ENCODE measurements at places on chromosomes 6 and 20. TPM values are rescaled to one million over a fixed set of nuclear protein-coding genes. Genes with fewer than 3 reads are reported as not detected.
A peak's percentile ranks its signal among the peaks of the same experiment; 100 is the strongest.

DNA sequence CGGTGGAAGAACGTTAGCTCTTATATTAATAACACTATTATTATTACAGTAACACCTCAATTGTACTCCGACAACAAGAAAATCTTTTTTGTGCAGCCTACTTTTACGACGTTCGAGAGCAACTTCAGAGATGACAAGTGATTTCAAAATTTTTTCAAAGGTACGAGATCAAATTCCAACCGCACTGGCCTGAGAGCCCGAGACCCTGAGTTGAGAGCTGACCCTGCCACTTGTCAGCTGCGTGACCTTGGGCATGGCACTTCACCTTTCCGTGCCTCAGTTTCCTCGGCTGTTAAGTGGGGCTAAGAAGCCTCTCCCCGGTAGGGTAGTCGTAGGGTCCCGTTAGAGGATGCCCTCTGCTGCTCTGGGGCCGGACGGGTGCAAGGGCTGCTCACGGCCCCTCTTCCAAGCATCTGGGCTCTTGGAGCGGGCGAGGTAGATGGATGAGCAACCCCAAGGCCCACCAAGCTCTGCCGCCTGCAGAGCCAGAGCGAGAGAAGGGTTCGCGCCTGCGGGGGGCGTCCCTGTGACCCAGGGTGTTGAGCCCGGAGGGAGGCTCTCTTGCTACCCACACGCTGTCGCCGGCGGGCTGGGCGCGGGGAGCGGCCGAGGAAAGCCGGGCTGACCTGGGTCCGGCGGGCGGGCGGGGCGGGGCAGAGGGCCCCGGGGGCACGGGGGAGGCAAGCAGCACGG lies 510 bp downstream of the NDRG3 start:
- DNase-seq = no peak

GRCh38 chr6:119961450-119961849 lies 611.9 kb upstream of the MAN1A1 start:
- DNase-seq = no peak

DNA sequence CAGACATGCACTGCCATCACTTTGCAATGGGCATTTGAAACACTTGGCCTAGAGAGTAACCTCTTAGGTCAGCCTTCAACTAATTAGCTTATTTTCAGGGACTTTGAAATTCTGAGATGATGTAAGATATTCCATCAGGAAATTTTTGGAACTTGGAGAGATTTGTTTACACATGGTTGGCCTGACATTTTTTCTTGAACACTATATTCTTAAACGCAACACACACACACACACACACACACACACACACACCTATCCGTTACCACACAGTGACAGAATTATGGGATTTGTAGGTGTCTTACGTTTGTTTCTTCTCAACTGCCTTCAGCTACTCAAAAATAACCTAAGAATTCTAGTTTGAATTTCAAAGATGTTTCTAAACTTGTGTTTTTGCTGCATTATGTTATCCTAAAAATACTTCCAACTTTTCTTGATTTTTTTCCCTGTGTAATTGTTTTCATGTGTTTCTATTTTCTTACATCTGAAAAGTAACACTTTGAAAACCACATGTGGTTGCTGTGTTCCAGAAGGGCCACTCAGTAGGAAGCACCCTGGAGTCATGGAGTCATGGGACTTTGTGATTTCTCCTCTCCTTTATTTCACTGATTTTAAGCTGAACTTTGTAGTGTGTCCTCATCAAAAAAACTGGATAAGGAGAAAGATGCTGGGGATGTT lies 31.9 kb downstream of the MARCKS start:
- no peak for DNase-seq

DNA sequence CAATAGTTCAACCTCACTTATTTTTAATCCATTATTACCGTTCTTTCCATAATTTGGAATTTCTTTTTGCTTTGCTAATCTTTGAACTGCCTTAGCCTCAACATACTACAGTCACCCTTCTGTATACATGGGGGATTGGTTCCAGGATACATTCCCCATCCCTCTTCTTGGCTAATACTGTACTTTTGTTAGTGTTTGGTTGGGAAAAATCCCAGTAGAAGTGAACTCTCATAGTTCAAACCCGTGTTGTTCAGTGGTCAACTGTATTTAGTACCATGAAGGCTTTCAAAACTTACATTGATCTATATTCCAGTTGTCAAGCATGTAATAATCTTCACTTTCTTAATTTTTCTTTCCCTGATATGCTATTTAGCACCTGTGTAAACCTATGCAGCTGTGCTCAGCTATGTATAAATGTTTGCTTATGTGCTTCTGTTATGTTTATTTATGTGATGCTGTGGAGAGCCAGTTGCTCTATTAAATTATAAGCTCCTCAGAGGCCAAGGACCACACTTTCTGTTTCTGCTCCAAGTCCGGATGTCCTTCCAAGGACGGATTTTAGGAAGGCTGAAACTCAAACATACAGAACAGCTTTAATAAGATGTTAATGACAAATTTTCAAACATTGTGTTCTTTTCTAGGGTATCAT lies 33.3 kb upstream of the LAMA4 start:
- DNase-seq = no peak

GRCh38 chr6:163408352-163408991 lies 6.0 kb upstream of the QKI start:
- no peak for DNase-seq

Gene NFS1
- total RNA-seq = 40.3 TPM

DNA sequence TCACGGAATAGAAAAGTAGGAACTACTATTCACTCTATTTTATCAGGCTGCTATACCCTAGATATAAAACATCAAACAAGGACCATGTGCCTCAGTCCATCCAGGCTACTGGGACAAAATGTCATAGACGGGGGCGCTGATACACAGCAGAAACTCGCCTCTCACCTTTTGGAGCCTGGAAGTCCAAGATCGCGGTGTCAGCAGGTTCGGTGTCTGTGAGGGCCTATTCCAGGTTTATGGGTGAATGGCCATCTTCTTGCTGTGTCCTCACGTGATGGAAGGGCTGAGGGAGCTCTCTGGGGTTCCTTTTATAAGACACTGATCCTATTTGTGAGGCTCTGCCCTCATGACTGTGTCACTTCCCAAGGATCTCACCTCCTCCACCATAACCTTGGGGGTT lies 89.5 kb downstream of the DLL1 start:
- DNase-seq = no peak

DNA sequence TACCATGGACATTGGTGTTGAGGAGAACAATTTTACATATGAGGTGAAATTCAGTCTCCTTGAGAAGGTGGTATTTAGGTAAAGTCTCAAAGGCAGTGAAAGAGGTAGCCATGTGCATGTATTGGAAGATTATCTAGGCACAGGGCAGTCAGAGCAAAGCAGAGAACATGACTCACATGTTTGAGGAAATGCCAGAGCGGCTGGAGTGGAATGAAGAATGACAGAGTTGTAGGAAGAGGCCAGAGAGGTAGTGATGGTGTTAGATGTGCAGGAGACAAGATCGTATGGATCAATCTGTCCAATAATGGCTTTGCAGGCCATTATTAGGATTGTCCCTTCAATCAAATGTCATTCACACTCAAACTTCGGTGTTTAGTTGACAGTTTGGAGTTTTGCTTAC lies 449.4 kb upstream of the PTCHD4 start:
- DNase-seq = peak; percentile 22
